ENCODE measurements at places on chromosomes 12 and 14. TPM values are rescaled to one million over a fixed set of nuclear protein-coding genes. Genes with fewer than 3 reads are reported as not detected.

LMNTD1 gene
- total RNA-seq = not detected

FGF6 gene
- 1.3 TPM for total RNA-seq

KDM5A gene
- 55.8 TPM for total RNA-seq

DTX1 gene
- 20.1 TPM for total RNA-seq

PLCZ1 gene
- total RNA-seq = 1.2 TPM

PLEKHH1 gene
- 18.6 TPM for total RNA-seq

CSRP2 gene
- 55.2 TPM for total RNA-seq

LYZ gene
- total RNA-seq = 115 TPM

KLRC2 gene
- not detected for total RNA-seq

KRT72 gene
- not detected for total RNA-seq

PRR13 gene
- 44.8 TPM for total RNA-seq

SYNE3 gene
- 6.0 TPM for total RNA-seq

PTPRB gene
- 40.4 TPM for total RNA-seq

INHBE gene
- total RNA-seq = 0.23 TPM

All from metanephros (tissue), 2 donors.